Right ventricle myocardium superior (tissue), 1 donor: ENCODE measurements at places on chromosomes 4 and X. TPM values are rescaled to one million over a fixed set of nuclear protein-coding genes. Genes with fewer than 3 reads are reported as not detected.

- DNase-seq: no peak
These were observed 34.6 kb upstream of the DIAPH2 start for GRCh38 chrX:96650023-96650422.

- no peak for DNase-seq
These were observed 321.3 kb downstream of the ADGRL3 start for GRCh38 chr4:61521451-61521850.

DNA sequence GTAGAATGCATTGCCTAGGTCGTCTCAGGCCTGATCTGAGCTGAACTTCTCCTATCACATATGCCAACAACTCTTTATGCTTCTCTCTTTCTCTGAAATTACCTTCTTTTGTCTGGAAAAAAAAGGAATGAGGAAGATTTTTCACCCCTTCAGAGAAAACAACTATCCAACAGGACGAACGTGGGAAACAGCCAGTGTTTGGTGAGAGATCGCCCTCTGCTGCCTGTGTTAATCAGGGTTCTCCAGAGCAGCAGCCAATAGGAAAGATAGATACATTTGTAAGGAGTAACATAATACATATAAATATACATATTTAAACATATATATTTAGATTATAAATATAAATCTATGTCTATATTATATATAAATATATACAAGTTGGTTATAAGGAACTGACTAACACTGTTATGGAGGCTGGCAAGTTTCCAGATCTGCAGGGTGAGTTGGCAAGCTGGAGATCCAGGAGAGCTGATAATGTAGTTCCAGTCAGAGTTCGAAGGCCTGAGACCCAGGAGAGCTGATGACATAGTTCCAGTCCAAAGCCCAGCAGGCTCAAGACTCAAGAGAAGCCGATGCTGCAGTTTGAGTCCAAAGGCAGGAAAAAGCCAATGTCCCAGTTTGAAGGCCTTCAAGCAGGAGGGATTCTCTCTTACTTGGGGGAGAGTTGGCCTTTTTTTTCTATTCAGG, 13.3 kb downstream of the CETN2 start:
- DNase-seq: no peak

DCAF12L1 gene
- not detected for total RNA-seq

FGB gene
- 0.51 TPM for total RNA-seq

CYSLTR1 gene
- 0.81 TPM for total RNA-seq
